ENCODE measurements at places on chromosomes 6 and 20.

DNA sequence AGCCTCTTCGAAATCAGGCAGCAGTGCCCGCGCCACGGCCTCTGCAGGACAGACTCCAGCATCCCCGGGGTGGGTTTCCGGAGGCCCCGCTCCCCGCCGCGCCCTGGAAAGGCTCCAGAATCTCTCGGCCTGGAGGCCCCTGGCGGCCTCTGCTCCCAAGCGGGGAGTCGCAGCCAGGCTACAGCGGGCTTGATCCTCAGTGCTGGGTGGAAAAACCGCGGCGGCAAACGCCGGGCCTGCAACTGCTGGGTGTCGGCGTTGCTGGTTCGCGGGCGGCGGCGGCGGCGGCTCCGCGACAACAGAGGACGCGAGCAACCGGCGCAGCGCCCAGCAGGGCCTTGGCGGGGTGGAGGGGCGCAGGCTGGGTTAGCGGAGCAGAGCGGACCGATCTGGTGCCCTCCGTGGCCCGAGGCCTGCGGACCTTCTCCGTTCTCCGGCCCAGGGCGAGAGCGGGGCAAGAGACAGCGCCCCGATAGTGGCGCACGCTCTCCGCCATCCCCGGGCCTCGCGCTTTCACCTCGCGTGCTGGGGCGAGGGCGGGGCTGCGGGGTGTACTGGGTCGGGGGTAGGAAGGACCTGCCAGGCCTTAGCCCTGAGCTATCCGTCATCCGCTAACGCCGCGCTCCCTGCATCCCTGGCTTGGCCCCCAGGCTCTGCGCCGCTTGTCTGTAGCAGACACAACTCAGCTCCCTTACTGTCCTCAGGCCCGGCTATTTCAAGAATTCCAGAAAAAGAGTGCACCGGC, 3.4 kb upstream of the ZNF292 start:
- DNase-seq, result peak; percentile 61

DNA sequence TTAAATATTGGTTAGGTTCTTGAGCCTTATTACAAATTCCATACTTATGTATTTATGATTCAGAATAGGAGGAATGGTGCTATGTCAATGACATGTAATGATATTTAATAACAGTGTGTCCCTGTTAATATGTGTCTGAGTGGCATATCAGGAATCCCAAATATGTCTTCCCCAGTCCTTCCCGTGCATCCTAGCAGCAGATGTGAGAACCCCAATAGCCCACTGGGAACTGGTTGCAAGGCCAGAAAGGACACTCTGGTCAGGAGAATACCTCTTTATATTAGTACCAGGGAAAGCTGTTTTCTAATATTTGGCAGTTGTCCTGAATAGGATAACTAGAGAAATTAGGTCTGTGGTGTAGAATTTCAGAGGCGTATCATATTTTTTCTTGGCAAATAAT, 159.1 kb upstream of the PDE7B start:
- no peak for DNase-seq

DNA sequence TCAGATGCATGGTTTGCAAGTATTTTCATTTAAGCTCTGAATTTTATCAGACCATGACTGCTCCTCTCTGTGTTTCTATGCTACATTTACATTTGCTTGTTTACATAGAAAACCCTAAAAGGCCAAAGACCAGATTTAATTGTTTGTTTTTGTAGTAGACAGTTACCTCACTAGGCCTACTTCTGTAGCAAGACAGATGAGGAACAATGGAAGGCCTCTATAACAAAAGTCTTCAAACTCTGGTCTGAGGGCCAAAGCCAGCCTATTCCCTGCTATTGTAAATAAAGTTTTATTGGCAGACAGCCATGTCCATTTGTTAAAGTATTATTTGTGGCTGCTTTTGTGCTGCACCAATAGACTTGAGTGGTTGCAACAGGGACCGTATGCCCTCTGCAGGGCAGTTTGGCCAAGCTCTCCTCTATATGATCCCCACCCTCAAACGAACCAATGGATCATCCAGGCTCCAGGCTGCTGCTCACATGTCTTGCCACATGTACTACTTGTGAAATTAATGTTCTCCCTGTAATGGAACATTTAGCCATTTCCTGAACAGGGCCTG, 182.0 kb downstream of the DOK5 start:
- DNase-seq, result no peak

DNA sequence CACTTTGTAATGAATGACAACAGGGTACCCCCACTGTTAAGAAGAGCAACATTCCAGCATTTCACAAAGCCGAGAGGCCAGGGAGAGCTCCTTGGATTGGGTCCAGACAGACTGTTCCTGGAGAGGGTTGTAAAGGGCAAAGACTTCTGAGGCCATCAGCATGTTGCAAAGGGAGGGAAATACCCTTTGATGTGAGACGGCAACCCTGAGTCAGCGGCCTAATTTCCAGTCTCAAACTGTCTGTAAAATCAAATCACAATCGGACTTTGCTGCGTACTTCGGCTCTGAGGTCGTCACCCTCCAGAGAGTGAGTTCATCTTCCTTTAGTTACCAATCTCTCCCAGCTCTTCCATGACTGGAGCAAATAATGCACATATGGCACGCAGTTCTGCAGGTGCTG, 101.0 kb upstream of the DTNBP1 start:
- no peak for DNase-seq

GRCh38 chr6:119241111-119241465, 108.5 kb downstream of the MAN1A1 start:
- no peak for DNase-seq

DNA sequence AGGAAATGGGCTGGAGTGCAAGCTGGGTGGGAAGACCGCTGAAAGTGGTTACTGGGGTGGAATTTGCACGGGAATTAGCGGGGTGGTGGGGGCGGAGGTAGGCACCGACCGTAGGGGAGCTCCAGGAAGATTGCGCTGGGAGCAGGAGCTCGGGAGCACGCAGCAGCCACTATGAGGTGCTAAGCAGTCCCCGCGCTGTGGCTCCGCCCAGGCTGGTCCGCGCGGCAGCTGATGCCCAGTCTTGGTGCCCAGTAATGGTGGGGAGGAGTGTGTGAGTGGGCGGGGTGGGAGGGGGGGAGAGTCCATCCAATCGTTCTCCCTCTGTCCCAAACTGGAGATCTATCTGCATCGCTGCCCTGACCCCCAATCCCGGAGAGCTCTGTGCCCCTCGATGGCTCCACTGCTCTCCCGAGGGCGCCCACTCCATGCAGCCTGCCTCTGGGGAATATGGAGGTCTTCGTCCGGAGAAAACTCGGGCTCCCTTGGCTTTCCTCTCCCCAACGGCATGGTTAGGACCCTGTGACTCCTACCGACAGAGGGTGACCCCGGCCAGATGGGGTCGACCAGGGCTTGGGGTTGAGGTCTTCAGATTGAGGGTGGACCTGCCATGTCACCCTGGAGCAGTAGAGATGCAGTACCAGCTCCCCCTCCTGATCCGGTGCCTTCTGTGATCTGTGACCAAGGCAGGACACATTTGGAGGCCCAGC, 5.3 kb downstream of the TP53TG5 start:
- DNase-seq, result no peak

Data from CD4-positive, alpha-beta T cell treated with Interleukin-6 at 100 ng/mL for 8 hours (primary cell).